ENCODE measurements at places on chromosomes 13 and 19.
A peak's percentile ranks its signal among the peaks of the same experiment; 100 is the strongest.

- DNase-seq = no peak
These were observed 689.6 kb downstream of the SLITRK5 start for GRCh38 chr13:88360761-88361160.

- DNase-seq = peak; percentile 52
These were observed 33.2 kb downstream of the UNC13A start for GRCh38 chr19:17654993-17655392.

GRCh38 chr19:41261474-41262190, 2.5 kb upstream of the HNRNPUL1 start:
- DNase-seq = no peak

DNA sequence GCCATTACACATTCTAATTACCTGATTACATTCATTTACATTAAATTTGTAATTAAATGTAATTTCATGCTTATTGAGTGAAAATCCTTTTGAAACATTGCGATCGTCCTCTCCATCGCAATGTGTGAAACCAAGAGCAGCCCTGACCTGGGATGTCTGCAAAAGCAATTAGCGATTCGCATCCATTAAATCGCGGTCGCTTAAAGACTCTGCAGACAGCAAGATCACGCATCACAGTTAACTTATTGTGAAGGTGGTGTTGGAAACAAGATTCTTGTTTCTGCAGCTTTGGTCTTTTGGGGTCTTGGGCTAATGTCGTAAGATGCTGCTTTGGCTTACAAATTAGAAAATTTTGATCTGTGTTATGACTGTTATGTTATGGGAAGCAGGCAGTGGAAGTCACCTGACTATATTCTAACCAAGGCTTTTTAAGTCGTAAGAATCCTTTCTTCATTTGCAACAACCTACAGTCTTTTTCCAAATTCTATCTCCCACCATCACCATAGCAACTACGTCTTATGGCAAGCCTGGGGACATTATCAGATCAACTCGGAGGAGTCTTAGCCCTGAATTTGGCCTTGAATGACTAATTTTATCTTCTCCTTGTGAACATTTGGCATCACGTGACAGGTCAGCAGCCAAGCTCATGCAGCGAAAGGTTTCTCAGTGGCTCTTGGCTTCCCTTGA, 142.8 kb upstream of the SOX1 start:
- DNase-seq = no peak

DNA sequence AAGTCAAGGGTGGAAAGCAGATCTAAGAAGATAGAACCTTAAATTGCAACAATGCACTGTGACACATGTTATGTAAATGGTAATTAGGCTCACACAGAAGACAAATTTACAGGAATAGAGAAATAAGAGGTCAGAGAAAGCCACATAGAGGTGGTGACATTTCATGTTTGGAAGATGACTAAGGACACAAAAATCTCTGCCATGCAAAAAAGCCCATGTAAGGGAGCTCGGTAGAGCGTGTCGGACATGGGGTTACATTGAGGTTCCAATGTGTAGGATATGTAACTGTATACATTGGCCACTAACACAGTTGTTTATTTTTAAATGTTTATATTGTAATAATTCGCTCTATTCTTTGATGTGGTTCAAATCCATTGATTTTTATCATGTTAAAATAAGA, 33.7 kb downstream of the SUGT1 start:
- DNase-seq = no peak

DNA sequence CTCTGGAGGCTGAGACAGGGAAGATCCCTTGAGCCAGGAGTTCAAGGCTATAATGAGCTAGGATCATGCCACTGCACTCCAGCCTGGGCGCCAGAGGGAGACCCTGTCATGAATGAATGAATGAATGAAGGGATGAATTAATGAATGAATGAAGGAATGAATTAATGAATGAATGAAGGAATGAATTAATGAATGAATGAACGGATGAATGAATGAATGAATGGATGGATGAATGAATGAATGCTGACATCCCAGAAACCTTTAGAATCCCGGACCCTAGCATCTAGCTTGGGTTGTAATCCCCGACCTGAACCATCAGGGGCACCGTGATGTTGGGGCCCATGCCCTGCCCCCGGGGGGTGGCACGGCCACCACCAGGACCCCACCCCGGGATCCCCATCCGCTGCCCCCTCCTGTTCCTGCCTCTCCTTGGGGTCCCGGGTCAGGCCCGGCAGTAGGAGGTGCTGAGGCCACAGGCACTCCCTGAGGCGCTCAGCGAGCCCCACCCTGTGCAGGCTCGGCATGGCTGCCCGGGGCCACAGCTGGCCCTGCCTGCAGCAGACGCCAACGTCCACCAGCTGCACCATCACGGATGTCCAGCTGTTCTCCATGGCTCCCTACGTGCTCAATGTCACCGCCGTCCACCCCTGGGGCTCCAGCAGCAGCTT, 3.4 kb downstream of the EBI3 start:
- no peak for DNase-seq

DNA sequence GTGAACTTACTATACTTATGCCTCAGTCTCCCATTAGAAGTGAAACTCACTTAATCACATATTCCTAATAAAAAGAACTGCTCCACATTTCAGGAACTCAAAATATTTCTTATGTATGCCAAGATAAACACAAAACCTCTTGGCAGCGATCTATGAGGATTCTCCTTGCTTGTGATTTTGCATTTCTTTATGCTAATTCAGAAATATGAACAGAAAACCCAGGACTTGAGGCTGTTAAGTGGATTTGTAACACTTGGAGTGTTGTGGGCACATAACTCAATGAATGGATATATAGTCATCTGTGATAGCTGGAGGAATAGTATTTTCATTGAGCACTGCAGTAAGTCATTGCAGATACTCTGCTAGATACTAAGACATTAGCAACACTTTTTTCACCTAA, 5.6 kb upstream of the KATNAL1 start:
- DNase-seq = no peak

- no peak for DNase-seq
These were observed 19.7 kb downstream of the ACOD1 start for GRCh38 chr13:76968041-76968440.

DNA sequence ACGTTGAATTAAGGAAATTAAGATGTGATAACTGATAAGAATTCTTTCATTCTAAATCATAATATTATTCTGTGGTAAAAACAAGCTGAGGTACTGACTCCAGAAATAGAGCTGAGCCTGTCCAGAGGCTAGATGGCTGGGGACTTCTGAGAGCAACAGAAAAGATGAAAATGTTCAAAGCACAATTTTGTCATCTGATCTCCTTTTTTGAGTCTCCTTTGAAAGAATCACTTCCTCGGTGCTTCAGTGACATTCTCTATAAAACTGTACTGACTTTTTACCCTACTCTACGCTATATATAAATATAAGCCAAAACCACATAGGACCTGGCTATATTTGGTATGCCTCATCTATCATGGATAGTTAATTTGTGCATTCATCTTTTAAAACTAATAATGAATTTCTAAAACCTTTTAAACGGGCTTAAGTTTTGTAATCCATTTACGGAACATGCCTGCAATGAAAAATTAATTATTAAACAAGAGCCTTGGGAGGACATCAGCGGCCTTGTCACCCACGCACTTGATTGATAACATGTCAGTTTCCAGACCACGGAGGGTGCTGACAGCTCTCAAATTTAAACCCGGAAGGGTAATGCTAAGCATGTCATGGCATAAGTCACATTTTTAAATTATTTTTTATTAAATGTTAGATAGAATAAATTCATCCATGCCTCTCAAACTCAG, 235.5 kb downstream of the PCDH9 start:
- peak; percentile 64 for DNase-seq

DNA sequence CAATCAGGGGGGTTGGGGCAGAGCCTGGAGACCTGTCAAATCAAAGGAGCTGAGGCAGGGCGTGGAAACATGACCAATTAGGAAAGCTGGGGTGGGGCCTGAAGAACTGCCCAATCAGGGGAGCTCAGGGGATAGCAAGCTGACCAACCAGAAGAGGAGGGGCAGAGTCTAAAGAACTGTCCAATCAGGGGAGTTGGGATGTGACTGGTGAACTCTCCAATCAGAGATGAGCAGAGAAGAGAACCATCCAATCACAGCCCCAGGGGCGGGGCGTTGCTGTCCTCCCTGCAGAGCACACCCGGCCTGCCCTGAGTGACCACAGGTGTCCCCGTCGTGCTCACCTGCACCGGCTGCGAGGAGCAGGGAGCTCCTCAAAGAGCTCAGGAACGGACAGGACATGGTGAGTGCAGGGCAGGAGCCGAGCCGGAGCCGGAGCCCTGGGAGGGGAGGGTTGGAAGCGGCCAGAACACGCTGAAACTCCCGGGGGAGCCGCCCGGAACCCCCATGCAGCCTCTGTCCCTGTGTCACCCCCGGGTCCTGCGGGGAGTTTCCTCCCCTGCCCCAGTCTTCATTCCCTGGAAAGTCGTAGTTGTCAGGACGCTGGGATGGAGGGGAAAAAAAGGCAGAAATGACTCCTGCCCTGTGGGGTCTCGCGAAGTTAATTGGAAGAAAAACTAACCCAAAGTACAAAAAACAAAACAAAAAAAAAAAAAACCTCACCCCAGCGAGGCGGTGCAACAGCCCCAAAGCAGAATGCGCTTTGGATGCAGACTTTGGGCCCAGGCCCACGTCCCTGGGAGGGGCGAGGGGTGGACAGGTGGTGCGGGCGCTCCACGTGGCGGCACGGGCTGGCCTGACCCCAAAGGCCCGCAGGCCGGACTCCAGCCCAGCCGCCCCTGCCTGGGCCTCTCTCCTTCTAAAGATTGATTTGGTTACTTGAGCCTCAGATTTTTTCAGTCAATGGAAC, at the start of gene ZNF556:
ZNF556 (plus strand) TSS at position 311 of the 967 bp plus-strand sequence; CDS start at position 398, 87 bp downstream.
- DNase-seq = peak; percentile 72

DNA sequence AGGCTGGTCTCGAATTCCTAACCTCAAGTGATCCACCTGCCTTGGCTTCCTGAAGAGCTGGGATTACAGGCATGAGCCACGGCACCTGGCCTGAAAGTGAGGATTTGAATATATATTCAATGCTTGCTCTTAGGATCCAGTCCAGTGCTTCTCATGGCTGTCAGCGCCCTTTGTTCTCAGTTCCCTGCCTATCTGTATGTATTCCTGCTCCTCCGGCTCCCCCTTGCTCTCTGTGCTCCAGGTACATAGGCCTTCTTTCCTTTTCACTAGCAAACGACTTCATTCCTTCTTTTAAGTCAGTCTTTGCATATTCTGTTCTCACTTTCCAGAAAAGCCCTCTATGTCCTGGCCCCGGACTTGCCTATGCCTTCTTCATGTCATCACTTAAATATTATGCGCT, 232.8 kb downstream of the DACH1 start:
- no peak for DNase-seq

GRCh38 chr19:50896591-50897190, 14.5 kb downstream of the KLK4 start:
- peak; percentile 33 for DNase-seq

GRCh38 chr19:38634757-38635482, 12.5 kb upstream of the ACTN4 start:
- peak; percentile 70 for DNase-seq

DNA sequence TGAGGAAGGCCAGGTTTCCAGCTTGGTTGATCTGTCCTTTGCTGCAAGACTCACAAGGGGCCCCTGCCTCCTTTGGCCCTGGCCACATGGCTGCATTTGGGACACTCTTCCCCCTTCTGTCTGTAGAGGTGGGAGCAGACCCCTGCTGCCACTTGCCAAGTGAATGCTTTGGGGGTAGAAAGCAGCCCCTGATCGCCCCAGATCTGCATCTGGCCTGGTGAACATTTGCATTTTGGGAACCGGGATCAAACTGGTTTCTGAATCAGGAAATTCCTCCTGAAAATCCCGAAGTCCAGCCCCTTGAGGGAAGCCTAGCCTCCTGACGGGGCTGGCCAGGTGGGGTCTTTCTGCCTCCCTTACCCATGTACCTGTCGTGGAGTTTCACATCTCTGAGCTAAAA, 14.9 kb downstream of the DPF1 start:
- no peak for DNase-seq

All from OCI-LY7 (cell line).